CD4-positive, alpha-beta T cell treated with Interleukin-2 at 100 ng/mL for 4 hours (primary cell): ENCODE measurements at places on chromosomes 1 and 21.

GRCh38 chr21:45957981-45958600 lies 23.5 kb upstream of the COL6A1 start:
- no peak for DNase-seq

DNA sequence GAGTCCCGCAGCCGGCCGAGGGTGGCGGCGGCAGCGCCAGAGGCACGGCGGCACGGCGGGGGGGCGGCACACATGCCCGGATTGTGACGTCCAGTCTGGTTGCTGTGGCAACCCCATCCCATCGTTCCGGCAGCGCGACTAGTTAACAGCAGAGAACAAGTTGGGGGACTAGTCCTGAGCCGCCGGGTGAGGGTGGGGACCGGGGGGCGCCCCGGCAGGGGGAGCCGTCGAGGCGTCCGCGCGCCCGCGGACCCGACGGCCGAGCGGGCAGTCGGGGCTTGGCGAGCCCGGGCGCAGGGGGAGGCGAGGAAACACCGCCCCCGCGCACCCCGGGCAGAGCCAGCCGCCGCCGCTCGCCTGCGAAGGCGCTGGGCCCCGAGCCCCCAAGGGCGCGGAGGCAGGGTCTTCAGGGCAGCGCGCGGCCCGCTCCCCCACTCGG lies at the start of gene CHD5:
TSS of gene CHD5 (minus strand) at position 54 of the 439 bp plus-strand sequence. CDS start 298 bp downstream, outside the sequence.
- DNase-seq: no peak

- DNase-seq: no peak
Measured at GRCh38 chr1:31725777-31726535, 22.1 kb upstream of the COL16A1 start.

- no peak for DNase-seq
Measured at GRCh38 chr1:26882696-26883463, 7.2 kb downstream of the GPN2 start.
